M059J (cell line): ENCODE measurements at places on chromosomes 12 and 14.
A peak's percentile ranks its signal among the peaks of the same experiment; 100 is the strongest.

DNA sequence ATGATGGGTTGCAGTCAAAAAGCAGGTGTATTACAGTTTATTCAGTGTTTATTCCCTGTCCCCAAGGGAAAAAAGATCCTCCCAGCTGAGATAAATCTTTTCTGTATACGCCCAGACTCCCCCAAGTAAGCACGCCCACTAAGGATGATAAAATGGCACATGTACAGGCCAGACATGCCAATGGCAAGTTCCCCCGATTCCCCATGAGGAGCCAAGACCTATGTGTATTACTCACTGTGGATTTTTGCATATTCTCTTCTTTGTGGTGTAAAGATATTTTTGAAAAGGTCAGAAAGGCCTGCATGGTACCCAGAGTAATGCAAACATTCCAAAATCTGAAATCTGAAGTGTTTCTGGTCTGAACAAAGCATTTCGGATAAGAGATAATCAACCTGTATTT is 22.2 kb downstream of the NR2C1 start:
- DNase-seq = no peak

DNA sequence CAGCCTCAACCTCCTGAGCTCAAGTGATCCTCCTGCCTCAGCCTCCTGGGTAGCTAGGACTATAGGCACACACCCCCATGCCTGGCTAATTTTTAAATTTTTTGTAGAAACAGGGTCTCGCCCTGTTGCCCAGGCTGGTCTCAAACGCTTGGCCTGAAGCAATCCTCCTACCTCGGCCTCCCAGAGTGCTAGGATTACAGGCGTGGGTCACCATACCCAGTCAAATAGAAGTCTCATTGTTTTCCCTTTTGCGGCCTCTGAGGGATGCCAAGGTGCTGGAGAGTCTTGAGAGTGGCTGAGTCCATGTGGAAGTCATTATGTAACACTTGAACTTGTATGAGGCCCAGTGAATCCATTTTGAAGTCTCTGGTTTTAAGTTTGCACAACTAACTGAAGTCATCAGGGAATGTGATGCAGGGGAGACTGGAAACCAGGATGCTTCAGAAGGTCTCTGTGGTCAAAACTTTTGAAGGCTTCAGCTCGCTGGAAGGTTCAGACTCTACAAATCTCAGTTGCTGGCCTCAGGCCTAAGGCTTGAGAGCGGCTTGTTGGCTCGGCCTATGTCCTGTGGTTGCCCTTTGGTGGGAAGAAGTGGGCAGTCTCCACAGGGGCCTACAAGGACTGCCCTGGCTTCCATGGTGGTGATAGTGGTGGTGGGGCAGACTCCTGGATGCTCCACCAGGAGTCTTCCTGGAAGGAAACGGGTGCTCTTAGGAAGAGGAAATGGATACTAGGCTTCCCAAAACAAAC is 29.2 kb downstream of the GALNT16 start:
- no peak for DNase-seq

- no peak for DNase-seq
These were observed 196.5 kb downstream of the DUSP6 start for GRCh38 chr12:89155826-89156225.

DNA sequence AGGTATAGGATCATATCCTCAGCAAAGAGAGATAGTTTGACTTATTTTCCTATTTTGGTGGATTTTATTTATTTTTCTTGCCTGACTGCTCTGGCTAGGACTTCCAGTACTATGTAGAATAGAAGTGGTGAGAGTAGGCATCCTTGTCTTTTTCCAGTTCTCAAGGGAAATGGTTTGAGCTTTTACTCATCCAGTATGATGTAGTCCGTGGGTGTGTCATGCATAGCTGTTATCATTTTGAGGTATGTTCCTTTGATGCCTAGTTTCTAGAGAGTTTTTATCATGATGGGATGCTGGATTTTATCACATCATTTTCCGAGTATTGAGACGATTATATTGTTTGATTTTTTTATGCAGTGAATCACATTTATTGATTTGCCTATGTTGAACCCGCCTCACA is 97.2 kb downstream of the MGAT4C start:
- DNase-seq = peak; percentile 7

- DNase-seq = no peak
These were observed 2.3 kb downstream of the TCL1A start for GRCh38 chr14:95711476-95712176.

DNA sequence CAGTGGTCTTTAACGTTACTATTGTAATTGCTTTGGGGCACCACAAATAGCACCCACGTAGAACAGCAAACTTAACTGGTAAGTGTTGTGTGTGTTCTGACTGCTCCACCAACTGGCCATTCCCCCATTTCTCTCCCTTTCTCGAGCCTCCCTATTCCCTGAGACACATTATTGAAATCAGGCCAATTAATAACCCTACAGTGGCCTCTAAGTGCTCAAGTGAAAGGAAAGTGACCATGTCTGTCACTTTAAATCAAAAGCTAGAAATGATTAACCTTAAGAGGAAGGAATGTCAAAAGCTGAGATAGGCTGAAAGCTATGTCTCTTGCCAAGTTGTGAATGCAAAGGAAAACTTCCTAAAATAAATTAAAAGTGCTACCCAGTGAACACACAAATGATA is 22.3 kb downstream of the PPP1R13B start:
- DNase-seq = no peak

DNA sequence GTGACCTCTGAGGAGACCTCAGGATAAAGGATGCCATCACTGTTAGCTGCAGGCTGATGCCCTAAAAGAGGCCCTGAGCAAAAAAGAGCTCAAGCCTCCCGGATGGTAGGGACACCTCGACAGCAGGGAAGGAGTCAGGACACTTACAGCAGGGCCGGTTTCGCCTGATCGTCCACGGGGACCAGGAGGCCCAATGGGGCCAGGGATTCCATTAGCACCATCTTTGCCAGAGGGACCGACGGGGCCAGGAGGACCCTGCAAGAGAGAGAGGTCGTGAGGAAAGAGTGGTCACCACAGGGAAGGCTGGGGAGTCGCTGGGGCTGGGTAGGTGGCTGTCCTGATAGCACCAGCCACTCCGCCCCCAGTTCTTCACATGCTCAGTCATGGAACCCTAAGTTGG is 12.4 kb downstream of the TMEM106C start:
- DNase-seq = no peak

GRCh38 chr14:92906823-92907222 is 16.1 kb upstream of the CHGA start:
- DNase-seq = no peak

DNA sequence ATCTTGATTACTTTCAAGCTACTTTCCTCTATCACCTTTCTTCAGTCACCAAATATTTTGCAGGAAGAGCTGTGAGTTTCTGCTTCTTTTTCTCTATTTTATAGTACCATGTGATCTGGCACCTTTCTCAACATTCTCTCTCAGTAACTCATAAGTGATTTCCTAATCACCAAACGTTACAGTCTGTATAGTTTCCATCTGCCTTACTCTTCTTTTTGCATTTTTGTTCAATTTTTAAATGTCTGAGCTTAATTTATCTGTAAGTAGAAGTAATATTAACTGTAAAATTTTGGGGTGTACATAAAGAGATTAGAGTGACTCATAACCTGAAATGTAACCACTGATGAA is 422.1 kb upstream of the SYT1 start:
- DNase-seq = peak; percentile 6

- DNase-seq = peak; percentile 73
These were observed 1.1 kb downstream of the PDE3A start for GRCh38 chr12:20369305-20370013.

GRCh38 chr12:4431866-4432265 is 13.7 kb downstream of the FGF6 start:
- no peak for DNase-seq

DNA sequence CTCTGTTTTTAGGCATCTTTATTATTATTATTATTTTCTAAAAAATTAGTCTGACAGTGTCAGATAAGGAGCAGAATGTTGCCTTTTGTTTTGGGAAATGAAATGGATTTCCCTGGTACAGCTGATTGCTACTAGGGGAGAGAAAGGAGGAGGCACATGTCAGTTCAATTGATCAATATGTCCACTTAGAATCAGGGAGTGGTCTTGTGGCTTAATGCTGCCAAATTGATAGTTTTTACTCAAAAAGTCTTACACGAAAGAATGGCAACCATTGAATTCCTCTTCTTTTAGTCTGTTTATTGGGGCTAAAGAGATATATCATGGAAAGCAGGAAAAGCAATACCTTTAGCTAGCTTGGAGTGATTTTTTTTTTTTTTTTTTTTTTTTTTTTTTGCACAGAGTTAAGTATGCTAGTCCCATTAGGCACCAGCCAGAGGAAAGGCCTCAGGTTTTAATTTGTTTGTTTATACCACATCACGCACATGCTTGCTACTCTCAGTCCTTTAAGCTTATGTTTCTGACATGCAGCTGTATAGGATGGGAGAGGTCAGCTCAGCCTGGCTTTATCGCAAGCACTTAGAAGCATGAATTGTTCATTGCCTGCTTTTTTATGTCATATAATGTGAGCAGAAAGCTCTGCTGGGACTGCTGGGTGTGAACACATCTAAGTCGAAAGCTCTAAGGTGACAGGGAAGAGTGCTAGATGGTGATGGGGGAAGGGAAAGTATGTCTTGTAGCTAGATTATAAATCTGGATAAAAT is 1.4 kb downstream of the AKAP6 start:
- DNase-seq = no peak

DNA sequence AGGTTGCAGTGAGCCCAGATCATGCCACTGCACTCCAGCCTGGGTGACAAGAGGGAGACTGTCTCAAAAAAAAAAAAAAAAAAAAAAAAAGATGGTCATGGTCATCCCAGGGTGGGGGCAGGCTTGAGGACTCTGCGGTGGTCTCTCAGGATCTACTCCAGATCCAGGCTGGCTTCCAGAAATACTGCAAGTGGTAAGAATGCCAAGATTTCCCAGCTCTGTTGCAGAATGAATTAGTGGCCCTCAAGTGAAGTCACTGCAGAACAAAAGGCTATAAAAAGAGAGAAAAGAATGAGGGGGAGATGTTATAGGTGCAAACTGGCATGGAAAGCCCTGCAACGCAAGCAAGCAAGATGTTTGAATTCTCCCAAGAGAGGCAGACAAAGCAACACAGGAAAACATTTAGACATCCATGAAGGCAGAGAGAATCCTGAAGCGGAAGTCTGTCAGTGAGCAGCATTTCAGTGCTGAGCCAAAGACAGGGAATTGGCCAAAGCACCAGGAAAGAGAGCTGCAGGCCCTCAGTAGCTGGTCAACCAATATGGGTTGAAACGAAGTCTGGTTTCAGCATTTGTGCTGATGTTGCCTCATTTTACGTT is 31.9 kb upstream of the ETFBKMT start:
- DNase-seq = no peak

- no peak for DNase-seq
These were observed 205.5 kb downstream of the CHST11 start for GRCh38 chr12:104662203-104662602.

DNA sequence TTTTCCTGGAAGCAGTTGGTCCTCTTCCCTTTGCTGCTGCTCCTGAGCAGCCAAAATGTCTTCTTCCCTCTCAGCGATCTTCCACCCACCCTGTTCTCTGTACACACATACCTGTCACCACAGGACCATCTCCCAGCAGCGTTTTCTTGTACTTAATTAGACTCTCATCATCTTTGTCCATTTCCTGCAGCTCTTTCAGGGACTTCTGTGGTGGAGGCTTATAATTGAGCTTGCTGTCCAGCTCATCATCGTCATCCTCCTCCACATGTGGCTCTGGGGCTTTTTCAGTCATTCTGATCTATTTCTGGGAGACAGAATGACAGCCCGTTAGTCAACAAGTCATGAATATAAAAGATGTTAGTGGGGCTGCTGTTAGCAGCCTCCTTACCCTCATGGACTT is 11.0 kb downstream of the ARHGDIB start:
- DNase-seq = no peak

- DNase-seq = peak; percentile 95
These were observed 27.0 kb downstream of the RIN3 start for GRCh38 chr14:92540472-92541048.

GRCh38 chr14:77074969-77075368 is 23.1 kb upstream of the CIPC start:
- no peak for DNase-seq

- peak; percentile 18 for DNase-seq
These were observed 73.0 kb upstream of the FICD start for GRCh38 chr12:108442067-108442466.

GRCh38 chr14:68658943-68659931 is 133.6 kb downstream of the ZFP36L1 start:
- DNase-seq = no peak

DNA sequence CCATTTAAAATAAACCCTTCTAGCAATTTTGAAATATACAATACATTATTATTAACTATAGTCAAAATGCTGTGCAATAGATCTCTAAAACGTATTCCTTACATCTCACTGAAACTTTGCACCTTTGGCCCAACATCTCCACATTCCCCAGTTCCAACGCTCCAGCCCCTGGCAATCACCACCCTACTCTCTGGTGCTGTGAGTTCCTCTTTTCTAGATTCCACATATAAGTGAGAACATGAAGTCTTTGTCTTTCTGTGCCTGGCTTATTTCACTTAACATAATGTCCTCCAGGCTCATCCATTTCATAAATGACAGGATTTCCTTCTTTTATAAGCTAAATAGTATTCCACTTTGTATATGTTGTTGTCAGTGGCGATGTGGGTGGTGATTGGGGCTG is 194.7 kb upstream of the RTL1 start:
- no peak for DNase-seq

DNA sequence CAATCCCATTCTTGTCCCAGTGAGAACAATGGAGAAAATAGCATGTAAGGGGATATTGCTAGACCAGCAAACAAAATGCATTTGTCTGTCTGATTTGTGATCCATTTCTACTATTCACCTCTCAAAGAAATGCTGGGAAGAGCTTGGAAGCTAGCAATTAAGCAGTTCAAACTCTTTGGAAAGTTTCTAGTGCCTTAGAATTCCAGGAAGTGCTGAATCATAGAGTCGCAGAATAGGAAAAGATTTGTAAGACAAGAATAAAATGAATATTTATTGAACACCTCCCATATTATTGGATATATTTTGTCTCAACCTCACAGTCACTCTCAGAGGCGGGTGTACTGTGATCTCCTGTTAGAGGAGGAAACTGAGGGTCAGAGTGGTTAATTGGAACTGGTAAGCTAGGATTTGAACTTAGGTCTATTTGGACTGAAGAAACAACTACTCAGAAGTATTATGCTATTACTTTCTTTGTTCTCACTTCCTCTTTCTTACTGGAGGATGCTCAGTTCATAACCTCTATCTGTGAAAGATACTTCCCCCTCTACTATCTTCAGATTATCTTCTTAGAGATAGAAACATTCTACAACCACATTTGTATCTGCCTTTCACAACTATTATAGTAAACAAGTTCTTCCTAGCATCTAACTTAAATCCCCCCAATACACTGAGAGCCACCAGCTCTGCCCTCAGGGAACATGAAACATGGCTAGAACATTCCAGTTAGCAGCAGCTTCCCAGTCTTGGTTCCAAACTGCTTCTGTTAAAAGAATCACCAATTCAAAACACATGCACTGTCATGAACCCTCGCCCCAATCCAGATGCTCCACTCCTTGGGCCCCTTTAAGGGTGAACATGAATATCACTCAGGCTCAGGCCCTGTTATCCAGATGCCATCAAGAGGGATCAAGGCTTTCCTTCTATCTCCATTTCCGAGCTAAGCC is 64.2 kb downstream of the DRAM1 start:
- DNase-seq = no peak

- DNase-seq = no peak
These were observed 5.5 kb upstream of the NXPH4 start for GRCh38 chr12:57210926-57211692.

GRCh38 chr12:26629864-26630263 is 203.1 kb downstream of the ITPR2 start:
- DNase-seq = peak; percentile 62

GRCh38 chr12:50296554-50296953 is 13.2 kb upstream of the LIMA1 start:
- DNase-seq = no peak
